ENCODE measurements at places on chromosomes 1 and 21. TPM values are rescaled to one million over a fixed set of nuclear protein-coding genes. Genes with fewer than 3 reads are reported as not detected.
A peak's percentile ranks its signal among the peaks of the same experiment; 100 is the strongest.

DNA sequence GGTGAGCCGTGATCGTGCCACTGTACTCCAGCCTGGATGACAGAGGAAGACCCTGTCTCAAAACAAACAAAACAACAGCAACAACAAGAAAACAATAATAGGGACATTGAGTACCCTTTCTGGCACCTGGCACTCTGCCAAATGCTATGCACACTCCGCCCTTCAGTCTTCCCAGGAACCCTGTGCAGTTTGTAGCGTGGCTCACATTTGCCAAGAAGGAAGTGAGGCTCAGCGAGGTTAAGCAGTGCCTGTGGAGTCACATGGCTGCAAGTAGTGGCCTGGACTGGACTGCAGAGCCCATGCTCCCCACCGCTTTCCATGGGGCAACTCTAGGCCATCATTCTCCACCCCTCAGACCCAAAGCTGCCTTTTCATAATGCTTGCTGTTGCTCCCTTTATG, 5.3 kb upstream of the EVA1B start:
- H3K36me3 ChIP-seq = no peaks in the 10 kb centered on the region
- DNase-seq = no peak
- no peak overlapping the region for H3K27ac ChIP-seq
- no peak overlapping the region for H3K4me3 ChIP-seq

GRCh38 chr1:184035719-184036516, 1.6 kb downstream of the COLGALT2 start:
- peaks cover 69% of the 10 kb centered on the region for H3K27me3 ChIP-seq
- H3K4me3 ChIP-seq = peak overlapping the region; percentile 58
- DNase-seq = no peak
- H3K4me1 ChIP-seq = peaks cover 28% of the 10 kb centered on the region

DNA sequence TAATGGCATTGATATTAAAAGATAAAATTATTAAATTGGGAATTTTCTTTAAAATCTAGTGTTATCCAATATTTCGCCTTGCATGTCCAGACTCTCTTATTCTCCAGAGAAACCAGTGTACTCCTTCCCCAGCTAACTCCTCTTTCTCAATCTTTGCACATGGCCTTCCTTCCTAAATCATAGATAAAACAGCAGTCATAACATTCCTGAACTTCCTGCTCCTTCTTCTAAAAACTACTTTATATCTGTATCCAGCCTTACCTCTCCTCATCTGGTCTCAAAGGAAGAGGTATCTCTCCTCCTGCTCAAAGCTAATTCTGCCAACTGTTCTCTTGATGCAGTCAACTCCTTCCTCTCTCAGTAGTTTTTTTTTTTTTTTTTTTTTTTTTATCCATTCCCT, 39.5 kb upstream of the NEK7 start:
- no peaks in the 10 kb centered on the region for H3K4me1 ChIP-seq
- DNase-seq = no peak
- H3K27ac ChIP-seq = no peak overlapping the region
- H3K4me3 ChIP-seq = no peak overlapping the region
- no peaks in the 10 kb centered on the region for H3K36me3 ChIP-seq

- H3K4me3 ChIP-seq = peak overlapping the region; percentile 53
- peak; percentile 57 for DNase-seq
- H3K27ac ChIP-seq = no peak overlapping the region
- peaks cover 33% of the 10 kb centered on the region for H3K27me3 ChIP-seq
- peaks cover 8% of the 10 kb centered on the region for H3K36me3 ChIP-seq
Measured at GRCh38 chr1:37795340-37796125, 1.9 kb downstream of the MANEAL start.

C2CD4D gene
- 3.7 TPM for total RNA-seq

DNA sequence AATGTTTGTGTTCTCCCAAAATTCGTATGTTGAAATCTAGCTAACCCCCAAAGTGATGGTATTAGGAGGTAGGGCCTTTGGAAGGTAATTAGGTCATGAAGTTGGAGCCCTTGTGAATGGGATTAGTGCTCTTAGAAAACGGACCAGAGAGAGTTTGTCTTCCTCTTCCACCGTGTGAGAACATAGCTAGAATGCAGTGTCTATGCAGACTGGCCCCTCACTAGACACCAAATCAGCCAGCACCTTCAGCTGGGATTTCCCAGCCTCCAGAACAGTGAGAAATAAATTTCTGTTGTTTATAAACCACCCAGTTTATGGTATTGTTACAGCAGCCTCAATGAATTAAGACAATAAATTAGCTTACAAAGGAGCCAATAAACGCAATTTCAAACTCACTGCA, 58.0 kb downstream of the KIAA0319L start:
- H3K27ac ChIP-seq = peak overlapping the region; percentile 49
- no peak overlapping the region for H3K4me3 ChIP-seq
- H3K27me3 ChIP-seq = peaks cover 4% of the 10 kb centered on the region
- peaks cover 39% of the 10 kb centered on the region for H3K36me3 ChIP-seq
- H3K4me1 ChIP-seq = peaks cover 42% of the 10 kb centered on the region
- DNase-seq = no peak

DNA sequence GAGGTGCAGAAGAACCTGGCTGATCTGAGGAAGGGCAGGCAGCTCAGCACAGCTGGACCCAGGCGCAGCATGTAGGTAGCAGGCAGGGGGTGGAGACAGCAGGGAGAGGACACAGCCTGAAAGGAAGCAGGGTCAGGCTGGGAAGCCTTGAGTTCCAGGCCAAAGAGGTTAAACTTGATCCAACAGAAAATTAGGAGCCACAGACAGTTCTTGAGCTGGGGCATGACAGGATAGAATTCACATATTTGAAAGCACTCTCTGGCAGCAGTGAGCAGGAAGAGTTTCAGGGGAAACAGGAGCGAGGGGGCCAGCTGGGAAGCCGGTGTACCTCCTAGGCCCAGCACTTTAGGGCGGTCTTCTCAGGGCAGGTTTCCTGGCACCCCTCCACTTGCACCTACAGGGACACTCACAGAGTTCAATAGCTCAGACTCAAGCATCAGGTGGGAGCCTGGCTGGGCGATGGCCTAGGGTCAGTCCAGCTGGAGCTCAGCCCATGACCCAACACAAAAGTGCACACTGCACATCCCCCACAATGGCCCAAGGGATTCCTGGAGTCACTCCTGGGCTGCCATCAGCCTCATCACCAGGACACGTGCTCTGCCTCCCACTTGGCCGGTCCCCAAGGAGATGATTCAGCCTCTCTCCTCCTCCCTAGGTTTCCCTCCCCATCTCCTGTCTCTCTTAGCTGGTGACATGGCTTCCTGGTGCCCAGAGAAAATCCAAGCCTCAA, 22.7 kb downstream of the MATN1 start:
- H3K27me3 ChIP-seq = peaks cover 3% of the 10 kb centered on the region
- H3K4me3 ChIP-seq = no peak overlapping the region
- DNase-seq = no peak
- no peaks in the 10 kb centered on the region for H3K36me3 ChIP-seq
- H3K27ac ChIP-seq = no peak overlapping the region
- no peaks in the 10 kb centered on the region for H3K4me1 ChIP-seq

DNA sequence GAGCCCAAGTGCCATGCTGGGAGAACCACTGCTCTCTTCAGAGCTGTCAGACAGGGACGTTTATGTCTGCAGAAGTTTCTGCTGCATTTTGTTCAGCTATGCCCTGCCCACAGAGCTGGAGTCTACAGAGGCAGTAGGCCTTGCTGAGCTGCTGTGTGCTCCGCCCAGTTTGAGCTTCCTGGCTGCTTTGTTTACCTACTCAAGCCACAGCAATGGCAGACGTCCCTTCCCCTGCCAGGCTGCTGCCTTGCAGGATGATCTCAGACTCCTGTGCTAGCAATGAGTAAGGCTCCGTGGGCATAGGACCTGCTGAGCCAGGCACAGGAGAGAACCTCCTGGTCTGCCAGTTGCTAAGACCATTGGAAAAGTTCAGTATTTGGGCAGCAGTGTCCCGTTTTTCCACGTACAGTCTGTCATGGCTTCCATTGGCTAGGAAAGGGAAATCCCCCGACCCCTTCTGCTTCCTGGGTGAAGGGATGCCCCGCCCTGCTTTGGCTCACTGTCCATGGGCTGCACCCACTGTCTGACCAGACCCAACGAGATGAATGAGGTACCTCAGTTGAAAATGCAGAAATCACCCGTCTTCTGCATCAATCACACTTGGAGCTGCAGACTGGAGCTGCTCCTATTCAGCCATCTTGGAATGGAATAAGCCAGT, 31.9 kb downstream of the CYP4B1 start:
- H3K4me3 ChIP-seq = no peak overlapping the region
- peaks cover 24% of the 10 kb centered on the region for H3K27me3 ChIP-seq
- no peaks in the 10 kb centered on the region for H3K4me1 ChIP-seq
- no peak for DNase-seq
- H3K27ac ChIP-seq = no peak overlapping the region
- H3K36me3 ChIP-seq = no peaks in the 10 kb centered on the region

DNA sequence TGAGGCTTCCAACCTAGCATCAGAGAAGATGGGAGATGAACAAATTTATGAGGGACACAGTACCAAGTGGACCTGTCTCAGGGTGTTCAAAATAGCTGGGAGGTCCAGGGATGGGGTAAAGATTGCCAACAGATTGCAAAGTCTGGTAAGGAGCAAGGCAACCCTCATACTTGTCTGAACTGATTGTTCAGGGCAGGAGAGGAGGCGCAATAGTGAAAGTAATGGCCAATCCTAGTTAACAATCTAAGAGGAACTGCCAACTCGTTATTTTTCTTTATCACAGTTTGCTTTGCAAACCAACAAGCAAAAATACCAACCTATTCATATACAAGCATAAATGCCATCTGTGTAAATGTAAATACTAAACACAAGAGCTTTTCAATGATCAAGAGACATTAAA, 78.4 kb upstream of the S1PR1 start:
- DNase-seq = no peak
- peaks cover 8% of the 10 kb centered on the region for H3K36me3 ChIP-seq
- no peaks in the 10 kb centered on the region for H3K27me3 ChIP-seq
- no peak overlapping the region for H3K27ac ChIP-seq
- peaks cover 3% of the 10 kb centered on the region for H3K4me1 ChIP-seq
- H3K4me3 ChIP-seq = no peak overlapping the region

DNA sequence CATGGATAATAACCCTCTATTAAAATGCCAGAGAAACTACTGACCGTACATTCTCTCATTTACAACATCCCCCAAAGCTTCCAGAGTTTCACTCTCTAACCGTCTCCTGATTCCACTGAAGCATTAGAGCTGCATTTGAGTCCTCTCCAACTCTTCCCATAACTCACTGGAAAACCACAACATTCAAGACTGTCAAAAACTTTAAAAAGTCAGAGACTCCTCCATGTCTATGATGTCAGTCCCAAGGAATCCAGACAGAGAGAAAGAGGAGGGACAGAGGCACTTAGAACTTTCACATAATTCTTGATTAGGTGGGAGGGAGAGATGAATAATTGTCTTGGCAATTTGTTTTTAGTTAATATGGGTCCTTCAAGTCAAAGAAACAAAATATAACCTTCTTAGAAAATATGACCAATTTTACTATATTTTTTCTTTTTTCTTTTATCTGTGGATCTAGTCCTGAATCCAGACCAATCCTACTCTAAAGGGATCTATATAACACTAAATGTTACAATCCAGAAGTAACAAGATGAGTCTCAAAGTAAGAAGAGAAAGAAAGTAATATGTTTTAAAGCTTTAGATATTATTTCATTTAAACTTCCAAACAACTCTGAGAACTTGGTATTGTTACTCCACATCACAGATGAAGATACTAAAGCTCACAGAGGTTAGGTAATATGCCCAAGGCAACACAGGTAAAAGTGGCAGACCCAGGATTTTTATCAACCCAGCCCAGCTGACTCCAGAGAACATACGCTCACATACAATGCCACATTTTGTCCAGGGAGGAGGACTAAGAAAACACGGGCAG, 23.8 kb downstream of the OTUD7B start:
- no peak for DNase-seq
- H3K27ac ChIP-seq = no peak overlapping the region
- no peaks in the 10 kb centered on the region for H3K27me3 ChIP-seq

RNF186 gene
- not detected for total RNA-seq

SWT1 gene
- total RNA-seq = 4.8 TPM

GRCh38 chr1:104463126-104463697, 713.5 kb downstream of the AMY1C start:
- H3K36me3 ChIP-seq = no peaks in the 10 kb centered on the region
- H3K27ac ChIP-seq = no peak overlapping the region
- H3K27me3 ChIP-seq = no peaks in the 10 kb centered on the region
- no peak overlapping the region for H3K4me3 ChIP-seq
- no peak for DNase-seq

GRCh38 chr1:94672001-94672400, 130.4 kb upstream of the F3 start:
- DNase-seq = no peak
- no peaks in the 10 kb centered on the region for H3K4me1 ChIP-seq
- H3K4me3 ChIP-seq = no peak overlapping the region

COA6 gene
- total RNA-seq = 44.7 TPM

- H3K27ac ChIP-seq = no peak overlapping the region
- H3K36me3 ChIP-seq = no peaks in the 10 kb centered on the region
- H3K4me3 ChIP-seq = no peak overlapping the region
- peaks cover 2% of the 10 kb centered on the region for H3K27me3 ChIP-seq
- H3K4me1 ChIP-seq = peaks cover 23% of the 10 kb centered on the region
Measured at GRCh38 chr1:222818171-222818570, 3.3 kb downstream of the DISP1 start.

All from activated CD4-positive, alpha-beta memory T cell treated with anti-CD3 and anti-CD28 coated beads, Interleukin-2, amount 10 ng/mL, durations not matched to agents 7 days and 5 days (primary cell).